Lung microvascular endothelial cell (primary cell): ENCODE measurements at places on chromosomes 13 and 19.

DNA sequence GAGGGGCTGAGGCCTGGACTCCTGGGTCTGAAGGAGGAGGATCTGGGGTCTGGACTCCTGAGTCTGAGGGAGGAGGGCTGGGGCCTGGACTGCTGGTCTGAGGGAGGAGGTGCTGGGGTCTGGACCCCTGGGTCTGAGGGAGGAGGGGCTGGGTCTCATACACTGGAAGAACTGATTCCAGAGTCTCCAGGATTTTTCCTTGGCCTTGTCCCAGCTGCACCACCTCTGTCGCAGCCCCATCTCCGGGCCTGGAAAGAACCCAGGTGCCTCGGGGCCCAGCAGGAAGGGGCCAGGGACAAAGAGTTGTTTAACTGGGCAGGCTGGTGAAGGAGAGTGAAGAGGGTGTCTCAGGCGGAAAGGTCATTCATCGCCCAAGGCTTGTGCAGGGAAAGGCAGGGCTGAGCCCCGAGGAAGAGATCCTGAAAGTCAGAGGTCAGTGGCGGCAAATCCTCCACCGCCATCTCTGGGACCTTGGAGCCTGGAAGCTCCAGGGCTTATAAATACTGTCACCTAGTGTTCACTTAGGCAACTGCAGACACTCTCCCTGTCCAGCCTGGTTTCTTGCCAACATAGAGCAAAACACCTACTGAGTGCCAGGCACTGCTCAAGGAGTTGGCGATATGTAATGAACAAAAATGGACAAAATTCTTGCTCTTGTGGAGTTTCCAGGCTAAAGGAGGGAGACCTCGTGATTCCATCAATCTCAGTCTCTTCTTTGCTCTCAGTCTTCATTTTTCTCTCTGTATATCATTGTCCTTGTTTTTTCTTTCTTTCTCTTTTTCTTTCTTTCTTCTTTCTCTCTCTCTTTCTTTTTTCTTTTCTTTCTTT, 4.4 kb upstream of the KCNN4 start:
- peak; percentile 72 for DNase-seq

DNA sequence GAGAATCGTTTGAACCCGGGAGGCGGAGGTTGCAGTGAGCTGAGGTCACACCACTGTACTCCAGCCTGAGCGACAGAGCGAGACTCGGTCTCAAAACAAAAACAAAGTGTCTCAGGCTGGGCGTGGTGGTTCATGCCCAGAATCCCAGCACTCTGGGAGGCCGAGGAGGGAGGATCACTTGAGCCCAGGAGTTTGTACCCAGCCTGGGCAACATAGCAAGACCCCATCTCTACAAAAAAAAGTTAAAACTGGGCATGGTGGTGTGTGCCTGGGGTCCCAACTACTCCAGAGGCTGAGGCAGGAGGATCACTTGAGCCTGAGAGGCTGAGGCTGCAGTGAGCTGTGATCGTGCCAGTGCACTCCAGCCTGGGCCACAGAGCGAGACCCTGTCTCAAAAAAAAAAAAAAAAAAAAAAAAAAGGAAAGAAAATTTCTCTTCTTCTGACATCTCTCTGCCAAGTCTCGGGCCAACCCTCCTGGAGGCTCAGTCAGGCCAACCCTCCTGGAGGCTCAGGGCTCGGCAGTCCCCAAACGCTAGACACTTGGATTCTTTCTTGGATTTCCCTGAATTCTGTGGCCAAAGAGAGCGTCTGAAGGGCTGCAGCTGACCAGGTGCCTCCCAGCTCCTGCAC, 26.3 kb downstream of the ARID3A start:
- DNase-seq: no peak

DNA sequence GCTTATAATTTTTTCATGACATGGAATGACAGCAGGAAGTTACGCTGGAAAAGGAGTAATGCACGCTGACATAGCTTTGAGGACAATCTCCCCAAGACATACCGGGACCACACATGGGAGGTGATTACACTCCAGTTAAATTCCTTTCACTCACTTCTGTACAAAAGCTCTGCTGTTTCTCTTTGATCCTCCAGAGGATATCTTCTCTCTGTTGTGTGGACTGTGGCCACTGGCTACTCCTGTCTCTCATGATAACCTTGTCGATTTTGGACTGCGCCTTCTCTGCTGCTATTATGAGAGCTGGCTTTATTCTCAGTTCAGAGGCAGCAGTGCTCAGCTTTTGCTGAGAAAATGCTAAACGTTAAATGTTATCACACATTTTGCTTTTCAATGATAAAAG, 464.6 kb downstream of the FGF9 start:
- no peak for DNase-seq

- no peak for DNase-seq
Observed at GRCh38 chr13:113918580-113918979, 54.7 kb upstream of the GAS6 start.

GRCh38 chr19:31528261-31528660, 179.0 kb upstream of the TSHZ3 start:
- DNase-seq: no peak

GRCh38 chr19:46745521-46746280, at the start of gene FKRP:
Gene FKRP, plus strand, starts transcription at chr19:46746057. Its CDS starts 9,394 bp downstream, at chr19:46755451.
- no peak for DNase-seq

DNA sequence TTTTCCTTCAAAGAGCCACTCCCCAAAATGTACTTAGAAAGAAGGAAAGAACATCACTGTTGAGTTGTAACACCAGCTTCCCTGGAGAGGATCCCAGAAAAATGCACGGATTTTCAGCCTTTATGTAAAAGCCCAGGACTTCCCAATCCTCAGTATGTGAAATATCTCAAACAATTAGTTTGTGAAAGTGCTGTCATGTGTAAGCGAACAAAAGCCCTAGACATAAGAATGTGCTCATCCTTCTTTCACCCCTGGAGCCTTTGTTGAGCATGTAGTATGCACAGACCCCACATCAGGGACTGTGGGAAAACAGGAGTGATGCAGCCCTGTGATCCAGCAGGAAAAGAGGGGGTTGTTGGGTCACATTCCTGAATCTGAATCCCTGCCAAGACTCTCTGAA, 441.4 kb upstream of the ZNF507 start:
- no peak for DNase-seq
